ENCODE measurements at places on chromosomes 4 and X.

GRCh38 chr4:61374447-61374891 is 174.3 kb downstream of the ADGRL3 start:
- DNase-seq = peak; percentile 4

DNA sequence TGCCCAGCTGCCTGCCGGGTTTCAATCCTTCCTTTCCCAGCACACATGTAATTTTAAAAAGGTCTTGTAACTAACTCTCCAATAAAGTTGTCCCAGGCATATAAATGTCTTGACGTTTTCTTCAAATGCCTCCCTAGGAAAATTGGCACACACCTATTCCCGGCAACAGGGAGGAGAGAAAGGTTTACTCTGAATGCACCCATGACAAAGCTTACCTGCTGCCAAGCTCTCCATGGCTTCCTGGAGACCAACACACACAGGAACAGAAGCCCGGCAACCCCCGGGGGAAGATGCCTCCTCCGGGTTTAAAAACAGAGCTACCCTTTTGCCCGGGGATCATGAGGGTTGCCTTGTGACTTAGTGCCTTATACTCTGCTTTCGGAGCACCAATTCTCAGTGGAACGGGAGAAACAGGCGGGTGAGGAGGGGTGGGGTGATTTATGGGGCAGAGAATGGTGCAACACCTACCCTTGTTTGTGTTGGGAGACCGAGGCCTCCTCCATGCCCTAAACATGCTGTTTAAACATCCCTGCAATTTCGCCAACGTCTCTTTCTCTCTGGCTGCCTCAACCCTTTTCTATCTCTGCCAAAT is 4.8 kb upstream of the GYG2 start:
- no peak for DNase-seq

DNA sequence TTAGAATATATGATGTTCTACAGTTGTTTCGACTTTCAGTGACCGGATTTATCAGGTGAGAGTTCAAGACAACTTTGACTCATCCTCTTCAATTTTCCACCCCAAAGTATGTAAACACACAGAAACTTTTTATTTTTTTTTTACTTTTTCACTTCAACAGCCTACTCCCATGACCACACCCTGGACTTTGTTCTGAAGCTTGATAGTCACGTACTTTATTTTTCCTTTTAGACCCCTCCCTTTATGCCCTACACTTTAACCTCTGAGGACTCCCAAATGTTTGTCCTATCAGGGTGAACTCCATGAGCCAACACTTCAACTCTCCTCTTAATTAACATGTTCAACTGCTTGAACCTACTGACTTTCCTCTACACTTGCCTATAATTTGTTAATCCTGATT is 2.5 kb upstream of the DDX60 start:
- DNase-seq = no peak

DNA sequence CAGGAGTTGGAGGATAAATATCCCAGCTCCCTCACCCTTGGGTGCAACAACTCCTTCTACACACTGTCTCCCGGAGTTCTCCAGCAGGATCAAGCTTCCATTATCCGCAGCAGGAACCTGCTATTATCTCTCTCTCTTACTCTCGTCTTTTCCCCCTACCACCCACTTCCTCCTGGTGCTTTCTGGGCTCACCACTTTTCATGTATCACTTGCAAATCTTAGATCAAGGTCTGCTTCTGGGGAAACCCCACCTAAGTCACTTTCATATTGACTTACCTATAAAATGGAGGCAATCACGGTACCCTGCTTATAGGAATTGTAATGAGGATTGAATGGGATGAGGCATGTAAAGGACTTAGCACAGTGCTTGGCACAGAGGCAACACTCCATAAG is 589.5 kb downstream of the BCOR start:
- no peak for DNase-seq

DNA sequence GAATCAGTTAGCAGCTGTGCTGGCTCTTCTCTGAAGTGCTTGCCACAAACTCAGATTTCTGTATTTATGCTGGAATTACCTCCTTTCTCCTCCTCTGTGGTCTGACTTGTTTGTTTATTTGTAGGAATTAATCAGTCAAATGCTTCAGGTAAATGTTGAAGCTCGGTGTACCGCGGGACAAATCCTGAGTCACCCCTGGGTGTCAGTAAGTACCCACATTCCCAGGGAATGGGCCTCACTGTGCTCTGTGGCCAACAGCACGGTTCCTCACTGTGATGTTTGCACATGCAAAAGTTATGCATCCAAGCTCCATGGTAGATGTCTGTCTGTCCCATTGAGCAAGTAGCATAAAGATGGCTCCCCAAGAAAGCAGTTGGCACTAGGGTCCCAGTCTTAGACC is 169.9 kb downstream of the DCLK2 start:
- DNase-seq = no peak

GRCh38 chr4:86512631-86513030 is 81.5 kb upstream of the PTPN13 start:
- no peak for DNase-seq

DNA sequence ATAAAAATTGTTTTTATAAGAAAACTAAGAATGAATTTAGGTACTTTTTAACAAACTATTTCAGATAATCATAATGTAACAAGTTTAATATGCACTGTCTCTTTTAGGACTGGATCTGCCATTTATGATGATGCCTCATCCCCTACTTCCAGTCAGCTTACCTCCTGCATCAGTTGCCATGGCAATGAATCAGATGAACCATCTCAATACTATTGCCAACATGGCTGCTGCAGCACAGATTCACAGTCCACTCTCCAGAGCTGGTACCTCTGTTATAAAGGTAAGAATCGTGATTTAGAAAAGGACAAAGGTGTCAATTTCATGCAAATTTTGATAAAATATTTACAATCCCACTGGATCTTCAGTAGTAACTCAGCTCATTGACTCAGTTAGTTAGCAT is 566.2 kb downstream of the DACH2 start:
- no peak for DNase-seq

GRCh38 chrX:41881166-41881565 is 42.2 kb downstream of the CASK start:
- DNase-seq = no peak

GRCh38 chr4:169619518-169619957 is 840 bp upstream of the CLCN3 start:
- no peak for DNase-seq
